ENCODE measurements at places on chromosomes 16 and 17.

DNA sequence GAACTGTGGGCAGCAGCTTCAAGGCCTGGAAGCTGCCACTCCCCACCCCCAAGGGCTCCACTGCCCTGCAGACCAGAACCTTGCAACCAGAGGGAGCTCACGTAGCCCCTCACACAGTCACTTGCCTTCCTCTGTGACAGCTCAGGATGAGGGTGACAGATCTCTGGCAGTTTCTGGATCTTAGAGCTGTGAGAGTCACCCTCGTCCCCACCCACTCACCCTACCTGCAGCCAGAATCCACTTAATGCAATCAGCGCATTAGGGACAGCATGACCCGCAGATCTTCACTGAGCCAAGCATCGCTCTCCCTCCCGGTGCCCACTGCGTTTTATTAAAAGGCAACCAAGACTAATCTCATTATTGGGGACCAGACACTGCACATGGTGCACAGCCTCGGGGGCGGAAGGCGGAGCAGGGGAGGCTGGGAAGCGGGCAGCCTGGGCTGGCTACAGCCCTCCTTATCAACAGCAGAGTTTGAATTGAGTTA is 3.5 kb downstream of the CYB561 start:
- DNase-seq = no peak

DNA sequence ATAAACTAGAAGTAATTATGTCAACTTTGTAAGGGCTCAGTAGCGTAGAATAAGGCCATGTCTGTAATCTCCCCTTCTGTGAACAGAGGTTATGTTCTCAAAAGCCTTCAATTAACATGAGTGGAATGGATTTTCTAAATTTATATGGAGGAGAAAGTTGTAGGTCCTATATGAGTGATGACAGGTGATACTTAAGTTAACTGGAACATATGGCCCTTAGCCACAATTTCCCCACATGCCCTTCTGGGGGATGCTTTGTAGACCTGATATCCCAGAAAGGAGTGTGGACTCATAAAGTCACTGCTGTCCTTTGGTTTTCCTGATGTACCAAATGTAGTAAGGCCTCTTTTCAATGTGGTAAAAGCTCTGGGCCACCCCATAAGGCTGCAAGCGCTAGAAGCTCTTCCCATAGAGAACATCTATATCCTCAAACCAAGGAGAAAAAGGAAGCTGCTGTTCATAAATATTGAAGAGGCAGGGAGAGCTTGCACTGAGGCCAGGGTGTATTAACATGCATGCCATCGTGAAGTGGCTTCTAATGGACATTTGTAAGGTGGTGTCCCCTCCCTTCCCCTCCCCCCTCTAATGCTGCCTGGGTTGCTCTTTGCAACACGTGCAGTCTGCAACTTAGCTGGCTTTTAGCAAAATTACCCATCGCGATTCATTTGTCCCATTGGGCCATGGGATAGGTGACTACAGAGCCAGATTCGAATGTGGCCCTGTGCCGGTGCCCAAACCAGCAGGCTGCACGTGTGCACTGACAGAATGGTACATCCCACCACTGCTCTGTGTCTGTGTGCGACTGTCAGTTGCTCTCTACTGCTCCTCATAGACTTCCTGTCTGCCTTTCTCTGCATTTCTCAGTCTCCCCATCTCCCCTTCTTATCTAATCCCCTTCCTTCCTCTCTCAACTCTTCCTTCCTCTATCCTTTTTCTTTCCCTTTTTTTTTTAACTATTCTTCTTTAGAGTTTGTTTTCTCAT is 269.0 kb downstream of the WWOX start:
- DNase-seq = no peak

DNA sequence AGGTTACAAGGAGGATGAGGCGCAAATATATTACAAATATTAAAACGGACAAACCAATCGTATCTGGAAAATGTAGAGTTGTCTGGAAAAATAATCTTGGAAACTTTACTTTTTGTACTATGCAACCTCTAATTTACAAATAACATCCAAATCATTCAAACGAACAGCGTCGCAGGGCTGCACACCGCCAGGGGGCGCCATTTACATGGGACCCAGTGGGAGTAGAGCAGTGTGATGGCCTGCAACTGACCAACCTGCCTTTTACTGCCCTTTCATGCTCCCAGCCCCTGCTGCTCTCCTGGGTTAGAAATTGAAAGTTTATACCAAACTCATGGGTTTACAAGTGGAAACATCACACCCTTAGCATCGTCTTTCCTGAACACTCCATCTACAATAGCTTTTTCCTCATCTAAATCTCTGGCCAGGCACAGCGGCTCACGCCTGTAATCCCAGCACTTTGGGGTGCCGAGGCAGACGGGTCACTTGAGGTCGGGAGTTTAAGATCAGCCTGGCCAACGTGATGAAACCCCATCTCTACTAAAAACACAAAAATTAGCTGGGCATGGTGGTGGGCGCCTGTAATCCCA is 10.0 kb downstream of the PITPNC1 start:
- DNase-seq = peak; percentile 16

DNA sequence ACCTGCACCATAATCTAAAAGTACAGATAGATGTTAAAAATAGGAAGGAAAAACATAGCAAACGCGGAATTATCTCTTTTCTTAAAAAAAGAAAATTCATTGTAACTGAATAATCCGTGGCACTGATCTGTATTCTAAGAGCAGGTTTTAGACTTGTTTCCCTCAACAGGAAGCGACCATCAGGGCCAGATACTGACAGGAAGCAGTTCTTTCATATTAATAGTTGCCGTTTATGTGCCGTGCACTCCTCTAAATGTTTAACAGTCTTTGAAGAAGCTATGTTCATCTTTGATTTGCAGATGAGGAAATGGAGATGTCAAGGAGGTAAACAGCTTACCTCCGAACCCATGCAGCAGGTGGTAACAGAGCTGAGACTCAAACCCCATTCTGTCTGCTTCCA is 23.6 kb downstream of the DYNLRB2 start:
- no peak for DNase-seq

DNA sequence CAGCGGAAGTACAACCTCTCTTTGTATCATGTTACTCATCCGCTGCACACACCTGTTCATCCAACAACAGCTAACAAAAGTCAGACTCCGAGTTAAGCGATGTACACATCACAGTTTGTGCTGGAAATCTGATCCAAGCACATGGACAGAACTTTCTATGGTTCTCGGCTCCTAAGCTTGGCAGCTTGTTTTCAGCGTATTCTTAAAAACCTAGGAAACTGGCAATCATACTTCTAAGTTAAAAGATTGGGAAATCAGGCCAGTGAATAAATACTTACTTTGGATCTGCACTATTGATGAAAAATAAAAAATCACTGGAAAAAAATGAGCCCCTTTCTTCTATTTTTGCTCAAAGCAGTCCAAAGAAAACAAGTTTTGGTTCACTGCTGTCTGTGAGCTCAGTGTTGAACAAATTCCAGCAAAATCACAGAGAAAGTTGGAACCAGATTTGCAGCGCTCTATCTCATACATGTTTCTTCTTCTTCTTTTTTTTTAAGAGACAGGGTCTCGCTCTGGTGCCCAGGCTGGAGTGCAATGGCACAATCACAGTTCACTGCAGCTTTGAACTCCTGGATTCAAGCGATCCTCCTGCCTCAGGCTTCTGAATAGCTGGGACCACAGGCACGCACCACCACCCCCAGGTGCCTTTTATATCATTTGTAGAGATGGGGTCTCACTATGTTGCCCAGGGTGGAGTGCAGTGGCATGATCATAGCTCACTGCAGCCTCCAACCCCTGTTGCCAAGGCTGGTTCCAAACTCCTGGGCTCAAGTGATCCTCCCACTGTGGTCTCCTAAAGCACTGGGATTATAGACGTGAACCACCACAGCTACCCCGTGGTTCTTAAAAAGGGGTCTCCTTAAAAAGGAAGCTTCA is 71.6 kb upstream of the CREBBP start:
- no peak for DNase-seq

- DNase-seq = no peak
These were observed 53.1 kb downstream of the CMIP start for GRCh38 chr16:81497690-81498089.

DNA sequence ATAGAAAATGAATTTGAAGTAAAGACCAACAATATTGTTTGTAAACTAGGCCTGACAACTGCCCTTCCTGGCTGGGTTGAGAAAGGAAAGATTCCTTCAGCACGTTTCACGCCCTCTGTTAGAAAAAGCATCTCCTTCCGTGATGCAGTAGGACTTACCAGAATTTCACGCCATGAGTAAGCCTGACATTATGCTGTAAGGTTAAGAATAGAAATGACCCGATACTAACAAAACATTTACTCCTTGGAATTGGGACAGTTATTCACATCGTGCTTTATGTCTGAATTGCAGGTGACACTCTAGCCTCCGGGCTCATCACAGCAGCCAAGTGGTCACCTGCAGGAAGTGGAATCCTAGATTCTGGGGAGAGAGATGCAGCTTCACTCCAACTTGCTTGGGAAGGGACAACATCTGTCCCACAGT is 17.5 kb downstream of the MARCHF10 start:
- DNase-seq = no peak

DNA sequence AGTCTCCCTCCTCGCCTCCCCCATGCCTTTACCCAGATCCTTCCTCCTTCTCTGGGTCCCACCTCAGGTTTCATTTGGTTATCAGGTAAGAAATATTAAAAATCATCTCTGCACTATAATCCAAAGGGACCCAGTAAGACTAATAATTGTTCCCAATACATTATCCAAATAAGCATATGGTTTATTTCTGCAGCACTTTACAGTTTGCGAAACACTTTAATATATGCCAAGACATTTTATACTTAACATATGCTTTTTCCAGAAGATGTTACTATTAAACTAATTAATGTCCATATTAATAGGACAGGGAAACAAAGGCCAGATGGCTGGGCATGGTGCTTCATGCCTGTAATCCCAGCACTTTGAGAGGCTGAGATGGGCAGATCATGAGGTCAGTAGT is 33.3 kb downstream of the CD300LF start:
- DNase-seq = no peak

GRCh38 chr16:64440005-64440404 is 681.9 kb downstream of the CDH11 start:
- no peak for DNase-seq

GRCh38 chr17:58621174-58621573 is 70.7 kb downstream of the TEX14 start:
- no peak for DNase-seq

GRCh38 chr16:53433930-53434376 is 318 bp upstream of the RBL2 start:
- DNase-seq = no peak

GRCh38 chr16:81560979-81561657 is 116.5 kb downstream of the CMIP start:
- DNase-seq = no peak

- no peak for DNase-seq
These were observed 13.2 kb downstream of the LSM12 start for GRCh38 chr17:44053125-44053872.

GRCh38 chr17:75604034-75604695 is 16.6 kb downstream of the MYO15B start:
- DNase-seq = no peak

- DNase-seq = no peak
These were observed 85.3 kb downstream of the C16orf95 start for GRCh38 chr16:87231911-87232310.

DNA sequence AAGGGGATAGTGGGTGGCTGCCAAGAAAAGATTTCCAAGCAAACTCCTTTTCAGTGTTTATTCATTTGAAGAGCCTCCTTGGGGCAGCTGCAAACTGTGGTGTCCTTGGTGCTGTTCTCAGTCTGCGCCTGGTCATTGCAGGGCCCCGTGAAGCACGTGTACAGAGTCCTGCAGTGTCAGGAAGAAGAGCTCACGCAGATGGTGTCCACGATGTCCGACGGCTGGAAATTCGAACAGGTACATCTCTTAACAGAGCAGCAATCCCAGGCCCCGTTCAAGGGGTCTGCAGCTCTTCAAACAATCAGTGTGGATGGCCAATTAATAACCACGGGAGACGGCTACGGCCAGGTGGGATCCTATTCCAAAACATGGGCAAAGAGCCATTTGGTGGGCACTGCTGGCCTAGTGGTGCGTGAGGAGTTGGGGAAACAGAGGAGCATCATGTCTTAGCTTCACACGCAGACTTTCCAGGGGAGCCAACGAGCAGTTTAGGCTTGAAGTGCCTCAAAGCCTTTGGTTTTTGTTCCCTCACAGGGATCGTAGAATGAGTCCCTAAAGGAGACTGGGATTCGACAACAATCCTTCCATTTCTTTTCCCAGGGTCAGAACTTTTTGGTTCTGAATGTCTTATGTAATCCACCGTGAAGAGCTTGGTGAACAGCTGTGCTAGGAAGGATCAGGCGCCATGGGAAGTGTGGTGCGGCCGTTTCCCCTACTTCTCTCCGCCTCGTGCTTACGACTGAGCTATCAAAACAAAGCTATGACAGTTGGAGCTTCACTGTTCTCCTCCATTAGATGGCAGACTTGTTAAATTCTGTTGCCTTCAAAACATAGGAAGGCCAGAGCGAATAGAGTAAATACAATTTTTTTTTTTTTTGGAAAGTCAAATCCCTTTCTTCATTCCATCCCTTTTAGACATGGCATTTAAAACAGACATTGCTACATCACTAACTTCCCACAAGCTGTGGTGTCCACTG is 12.6 kb downstream of the KCTD2 start:
- DNase-seq = no peak

GRCh38 chr17:28466001-28466400 is 7.4 kb upstream of the SLC13A2 start:
- no peak for DNase-seq

DNA sequence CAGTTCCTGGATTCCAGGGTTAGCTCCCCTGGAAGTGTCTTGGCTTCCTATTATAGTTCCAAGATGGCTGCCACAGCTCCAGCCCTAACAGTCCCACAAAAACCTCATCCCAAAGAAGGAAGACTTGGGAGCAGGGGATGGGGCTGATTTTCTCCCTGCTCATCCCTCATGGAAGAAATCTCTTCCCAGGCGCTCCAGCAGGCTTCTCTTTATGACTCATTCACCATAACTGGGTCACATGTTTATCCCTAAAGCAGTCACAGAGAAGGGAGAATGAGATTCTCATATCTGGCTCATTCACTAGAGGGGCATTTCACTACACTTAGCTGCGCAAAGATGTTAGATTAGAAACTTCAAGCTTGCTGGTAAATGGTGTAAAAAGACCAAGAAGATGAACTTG is 206.5 kb upstream of the IRX3 start:
- no peak for DNase-seq

- DNase-seq = no peak
These were observed 65.8 kb downstream of the FTO start for GRCh38 chr16:53769787-53770186.

- no peak for DNase-seq
These were observed 6.8 kb upstream of the KRTAP17-1 start for GRCh38 chr17:41322094-41322902.

- peak; percentile 17 for DNase-seq
These were observed 907 bp downstream of the TRAPPC2L start for GRCh38 chr16:88857728-88858339.

DNA sequence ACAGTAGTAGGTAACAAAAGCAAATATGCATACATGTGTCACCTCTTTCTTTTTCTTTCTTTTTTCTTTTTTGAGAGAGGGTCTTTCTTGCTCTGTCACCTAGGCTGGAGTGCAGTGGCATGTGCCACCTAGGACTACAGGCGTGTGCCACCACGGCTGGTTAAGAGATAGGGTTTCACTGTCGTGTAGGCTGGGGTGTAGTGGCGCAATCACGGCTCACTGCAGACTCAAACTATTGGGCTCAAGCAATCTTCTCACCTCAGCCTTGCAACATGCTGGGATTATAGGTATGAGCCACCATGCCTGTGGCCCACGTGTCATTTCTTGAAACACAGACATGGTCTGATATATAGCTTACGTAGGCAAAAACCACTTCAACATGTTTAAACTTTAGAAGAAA is 397.7 kb upstream of the PMFBP1 start:
- no peak for DNase-seq

- no peak for DNase-seq
These were observed 26.5 kb upstream of the ALOX12 start for GRCh38 chr17:6969323-6969726.

GRCh38 chr17:47714773-47715396 is 18.2 kb upstream of the TBX21 start:
- no peak for DNase-seq

Measured in T1000 (cell line).